ENCODE measurements at places on chromosomes 6 and 20.

GRCh38 chr6:143164565-143165105 lies 103.9 kb downstream of the AIG1 start:
- peak; percentile 34 for DNase-seq

DNA sequence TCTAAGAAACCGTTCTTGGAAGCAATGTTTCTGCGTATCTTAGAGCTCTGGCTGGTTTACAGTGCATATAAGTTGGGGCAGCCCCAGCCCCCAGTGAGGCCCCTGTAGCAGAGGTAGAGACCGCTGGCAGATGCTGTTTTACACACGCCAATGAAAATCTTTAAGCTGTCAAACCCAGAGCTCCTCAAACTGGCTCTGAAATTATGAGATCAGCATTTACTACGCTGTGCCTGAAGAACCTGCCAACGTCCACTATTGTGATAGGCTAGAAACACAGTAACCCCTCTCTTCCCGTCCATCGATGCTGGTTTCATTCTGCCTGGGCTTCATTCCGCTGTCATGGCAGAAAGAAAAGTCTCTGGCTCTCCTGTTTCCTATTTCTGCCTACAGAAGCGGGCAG lies 160.6 kb downstream of the SMOC2 start:
- DNase-seq, result no peak

DNA sequence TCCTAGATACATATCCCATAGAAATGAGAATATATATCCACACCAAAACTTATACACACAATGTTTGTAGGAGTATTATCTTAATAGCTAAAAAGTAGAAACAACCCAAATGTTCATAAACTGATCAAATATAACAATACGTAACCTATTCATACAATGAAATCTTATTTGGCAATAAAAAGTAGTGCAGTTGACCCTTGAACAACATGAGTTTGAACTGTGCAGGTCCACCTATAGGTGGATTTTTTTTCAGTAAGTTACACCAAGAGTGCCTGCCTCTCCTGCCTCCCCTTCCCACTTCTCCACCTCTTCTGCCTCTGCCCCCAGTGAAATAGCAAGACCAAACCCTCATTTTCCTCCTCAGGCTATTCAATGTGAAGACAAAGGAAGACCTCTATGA lies 95.2 kb downstream of the AHI1 start:
- no peak for DNase-seq

DNA sequence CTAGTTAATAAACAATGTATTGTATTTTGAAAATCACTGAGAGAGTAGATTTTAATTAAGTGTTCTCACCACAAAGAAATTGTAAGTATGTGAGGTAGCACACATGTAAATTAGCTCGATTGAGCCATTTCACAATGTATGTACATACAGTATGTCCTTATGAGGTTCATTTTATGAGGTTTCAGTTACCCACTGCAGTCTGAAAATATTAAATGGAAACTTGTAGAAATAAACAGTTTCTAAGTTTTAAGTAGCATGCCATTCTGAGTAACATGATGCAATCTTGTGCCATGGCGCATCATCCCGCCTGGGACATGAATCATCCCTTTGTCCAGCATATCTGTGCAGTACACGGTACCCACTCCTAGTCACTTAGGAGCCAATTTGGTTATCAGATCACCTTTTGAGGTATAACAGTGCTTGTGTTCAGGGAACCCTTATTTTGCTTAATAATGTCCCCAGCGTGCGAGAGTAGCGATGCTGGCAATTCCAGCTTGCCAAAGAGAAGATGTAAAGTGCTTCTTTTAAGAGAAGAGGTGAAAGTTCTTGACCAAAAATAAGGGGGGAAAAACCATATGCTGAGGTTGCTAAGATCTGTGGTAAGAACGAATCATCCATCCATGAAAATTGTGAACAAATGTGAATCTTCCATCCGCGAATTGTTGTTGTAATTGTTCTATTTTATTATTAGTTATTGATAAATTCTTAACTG lies 64.7 kb downstream of the KCNS1 start:
- DNase-seq, result peak; percentile 70

- DNase-seq, result no peak
Measured at GRCh38 chr6:91780270-91780669, 1193.4 kb upstream of the MAP3K7 start.

- no peak for DNase-seq
Measured at GRCh38 chr20:36051318-36052116, 83.1 kb downstream of the CNBD2 start.

DNA sequence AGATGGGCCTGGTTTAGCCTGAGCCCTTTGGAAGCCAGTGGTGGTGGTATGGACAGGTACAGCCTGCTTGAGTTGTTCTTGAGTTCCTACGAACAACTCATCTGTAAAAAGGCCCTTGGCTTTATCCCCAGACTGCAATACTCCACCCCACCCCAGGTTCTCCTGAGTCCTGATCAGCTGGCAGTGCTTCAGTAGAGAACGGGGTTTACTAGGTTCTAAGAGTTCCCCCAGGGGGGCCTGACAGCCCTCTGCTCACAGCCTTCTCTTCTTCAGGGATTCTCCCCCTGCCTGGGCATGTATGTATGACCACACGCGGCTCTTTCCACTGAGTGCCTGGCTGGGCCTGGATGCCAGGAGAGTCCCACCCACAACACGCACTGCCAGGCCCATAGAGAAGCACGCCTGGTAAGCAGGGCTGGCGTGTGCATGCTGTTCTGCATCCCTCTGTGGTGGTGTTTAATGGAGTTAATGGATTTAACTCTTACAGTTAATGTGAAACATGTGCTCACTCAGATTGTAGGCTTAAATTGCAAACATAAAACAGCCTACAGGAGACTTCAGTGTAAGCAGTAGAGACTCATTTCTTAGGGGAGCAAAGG lies 44.3 kb upstream of the SLC4A11 start:
- DNase-seq, result no peak

- no peak for DNase-seq
Measured at GRCh38 chr6:156191895-156192294, 585.3 kb upstream of the ARID1B start.

GRCh38 chr6:117204903-117205302 lies 60.5 kb upstream of the VGLL2 start:
- no peak for DNase-seq

GRCh38 chr6:41058783-41059181 lies 5.8 kb downstream of the APOBEC2 start:
- no peak for DNase-seq

- DNase-seq, result no peak
Measured at GRCh38 chr6:136886091-136886490, 36.0 kb upstream of the SLC35D3 start.

DNA sequence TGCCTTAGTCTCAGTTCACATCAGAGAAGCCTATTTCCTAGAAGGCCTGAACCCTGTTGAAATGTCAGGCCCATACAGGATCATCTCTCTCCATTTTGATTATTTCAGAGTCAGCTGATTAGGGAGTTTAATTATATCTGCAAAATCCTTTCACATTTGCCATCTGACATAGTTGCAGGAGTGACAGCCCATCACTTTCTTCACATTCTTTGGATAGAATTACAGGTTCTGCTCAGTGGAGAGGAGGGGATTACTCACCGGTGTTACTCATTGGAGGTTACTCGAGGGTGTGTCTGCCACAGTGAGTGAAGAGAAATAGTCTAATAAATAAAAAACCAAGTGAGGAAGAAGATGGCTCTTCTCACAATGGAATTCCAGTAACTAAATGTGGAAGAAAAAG lies 216.8 kb downstream of the TMEM242 start:
- peak; percentile 79 for DNase-seq
